ENCODE measurements at places on chromosomes 3 and 15.
A peak's percentile ranks its signal among the peaks of the same experiment; 100 is the strongest.

- DNase-seq: peak; percentile 23
Measured at GRCh38 chr3:192130534-192131132, 596.7 kb downstream of the FGF12 start.

GRCh38 chr3:97125902-97126499 lies 311.6 kb downstream of the EPHA6 start:
- DNase-seq: no peak

DNA sequence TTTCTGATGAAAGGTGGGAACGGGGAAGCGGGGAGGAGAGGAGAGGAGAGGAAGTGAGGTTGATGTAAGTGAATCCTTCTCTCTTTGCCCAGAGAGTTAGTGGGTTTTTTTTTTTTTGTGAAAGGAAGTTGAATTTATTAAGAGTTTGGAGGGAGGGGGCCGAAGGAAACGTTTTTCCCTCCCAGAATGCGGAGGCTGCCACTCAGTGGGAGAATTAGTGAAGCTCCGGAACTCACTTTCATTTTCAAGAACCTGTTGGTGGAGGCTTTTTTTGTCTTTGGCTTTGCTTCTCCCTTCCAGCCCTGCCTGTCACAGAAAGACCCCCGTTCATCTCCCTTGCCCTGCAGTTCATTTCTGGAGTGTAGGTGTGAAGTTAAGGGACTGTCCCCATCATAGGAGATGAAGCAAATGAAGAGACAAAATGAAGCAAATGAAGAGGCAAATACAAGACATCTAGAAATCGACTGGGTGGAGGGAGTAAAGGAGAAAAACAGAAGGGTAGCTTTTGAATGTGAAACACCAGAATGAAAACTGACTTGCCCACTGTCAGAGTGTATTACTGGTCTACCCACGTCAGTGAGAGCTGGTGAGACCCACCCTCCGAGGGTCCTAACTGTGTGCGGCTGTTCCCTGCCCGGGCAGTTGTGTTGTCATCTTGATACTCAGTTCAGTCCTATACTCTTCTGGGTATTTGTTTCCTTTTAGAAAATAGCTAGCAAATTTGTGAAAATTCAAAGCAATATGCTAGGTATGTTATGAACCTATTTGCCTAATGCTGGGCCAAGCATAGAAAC lies 91.5 kb downstream of the ITPR1 start:
- peak; percentile 39 for DNase-seq

DNA sequence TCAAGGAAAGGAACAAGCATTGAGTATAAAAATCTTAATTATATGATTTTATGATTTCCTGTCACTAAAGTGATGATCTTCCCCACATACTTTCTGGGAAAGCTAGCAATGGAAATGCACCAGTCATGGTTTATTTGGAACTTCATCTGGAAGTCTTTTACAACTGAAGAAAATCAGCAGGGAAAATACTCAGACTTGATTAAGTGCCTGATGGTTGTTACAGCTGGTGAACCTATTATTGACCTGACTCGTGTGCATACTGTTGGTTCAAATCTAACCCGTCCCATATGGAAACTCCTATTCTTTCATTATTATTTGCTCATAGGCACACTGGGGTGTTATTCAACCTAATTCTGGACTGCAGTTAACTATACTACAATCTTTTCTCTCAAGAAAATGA lies 701.8 kb upstream of the CCDC54 start:
- no peak for DNase-seq

GRCh38 chr15:29795610-29796009 lies 26.7 kb downstream of the TJP1 start:
- DNase-seq: no peak

- DNase-seq: no peak
Measured at GRCh38 chr3:124777762-124778470, 47.7 kb downstream of the UMPS start.

GRCh38 chr3:59189939-59190338 lies 140.1 kb upstream of the CFAP20DC start:
- no peak for DNase-seq

DNA sequence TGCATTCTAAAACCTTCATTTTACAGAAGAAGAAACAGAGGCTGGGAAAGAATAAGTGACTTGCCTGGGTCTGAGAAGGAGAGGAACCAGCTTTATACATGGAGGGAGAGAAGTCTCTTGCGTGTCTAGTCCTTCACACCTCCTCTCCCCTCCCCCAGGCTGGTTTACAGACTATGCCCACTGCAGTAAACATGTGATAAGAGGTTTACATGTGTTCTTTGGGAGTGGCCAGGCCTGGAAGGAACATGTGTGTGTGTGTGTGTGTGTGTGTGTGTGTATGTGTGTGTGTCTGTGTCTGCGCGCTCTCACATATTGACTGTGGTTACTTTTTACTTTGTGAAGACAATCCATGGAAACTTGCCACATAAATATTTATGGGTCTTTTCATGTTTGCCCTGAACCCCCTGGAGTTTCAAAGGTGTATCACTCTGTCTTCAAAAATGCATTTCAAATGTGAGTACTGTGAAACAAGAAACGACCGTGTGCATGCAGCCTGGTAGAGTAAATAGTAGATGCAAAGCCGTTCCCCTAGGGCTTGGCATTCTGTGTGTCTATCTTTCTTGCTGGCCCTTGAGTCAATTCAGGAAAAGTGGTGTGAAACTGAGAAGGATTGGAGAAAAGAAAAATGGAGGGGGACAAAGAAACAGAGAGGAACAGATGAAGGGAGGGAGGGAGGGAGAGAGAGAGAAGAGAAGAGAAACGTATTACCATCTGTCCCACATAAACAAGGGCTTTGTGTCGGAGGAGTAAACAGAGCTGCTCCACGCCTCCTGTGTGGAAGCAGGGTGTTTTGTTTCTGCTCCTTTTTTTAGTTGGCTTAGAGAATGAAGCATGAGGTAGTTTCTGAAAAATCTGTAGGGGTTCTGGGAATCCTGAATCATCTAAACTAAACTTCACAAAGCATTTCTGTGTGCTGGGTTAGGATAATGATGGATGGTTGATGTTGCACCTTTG lies 51.7 kb downstream of the CLDN11 start:
- DNase-seq: no peak

GRCh38 chr3:84245789-84246188 lies 713.0 kb upstream of the CADM2 start:
- no peak for DNase-seq

Measured in stimulated activated CD8-positive, alpha-beta memory T cell treated with anti-CD3 and anti-CD28 coated beads, Interleukin-4, amount 100 ng/mL, for 48 hours (primary cell).